NAMALWA (cell line): ENCODE measurements at places on chromosomes 12 and 14.

DNA sequence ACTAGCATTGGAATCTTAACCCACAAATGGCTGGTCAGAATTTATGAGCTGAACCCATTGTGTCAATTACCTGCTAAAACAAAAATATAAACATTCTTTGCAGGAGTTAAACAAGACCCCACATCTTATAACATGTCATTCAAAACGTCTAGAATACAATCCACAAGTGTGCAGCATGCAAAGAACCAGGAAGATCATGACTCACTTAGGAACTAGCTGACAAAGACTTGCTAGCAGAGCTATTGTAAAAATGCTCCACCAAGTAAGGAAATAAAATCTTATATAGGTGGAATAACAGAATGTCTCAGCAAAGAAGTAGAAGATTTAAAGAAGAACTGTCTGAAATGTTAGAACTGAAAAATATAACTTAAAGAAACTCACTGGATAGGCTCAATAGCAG, 26.5 kb upstream of the POC1B start:
- DNase-seq = no peak

GRCh38 chr12:132196038-132196872, 52.0 kb downstream of the NOC4L start:
- no peak for DNase-seq

DNA sequence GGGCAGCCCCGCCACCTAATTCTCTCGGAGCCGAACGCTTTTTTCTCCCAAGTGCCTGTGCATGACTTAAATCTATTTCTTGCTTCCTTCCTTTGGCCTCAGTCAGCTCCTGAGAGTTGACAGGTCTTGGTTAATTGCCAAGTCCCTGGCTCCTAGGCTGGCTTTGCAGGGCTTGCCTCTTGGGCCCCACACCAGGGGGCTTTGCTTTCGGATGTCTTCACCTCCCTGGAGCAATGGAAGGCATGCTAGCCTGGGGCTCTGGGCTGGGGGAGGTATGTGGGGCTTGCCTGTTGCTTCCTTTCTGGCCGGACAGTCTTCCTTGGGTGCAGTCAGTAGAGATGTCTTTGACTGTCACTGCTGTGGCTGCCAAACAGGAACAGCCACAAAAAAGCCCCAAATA, 2.2 kb upstream of the KRT80 start:
- no peak for DNase-seq

DNA sequence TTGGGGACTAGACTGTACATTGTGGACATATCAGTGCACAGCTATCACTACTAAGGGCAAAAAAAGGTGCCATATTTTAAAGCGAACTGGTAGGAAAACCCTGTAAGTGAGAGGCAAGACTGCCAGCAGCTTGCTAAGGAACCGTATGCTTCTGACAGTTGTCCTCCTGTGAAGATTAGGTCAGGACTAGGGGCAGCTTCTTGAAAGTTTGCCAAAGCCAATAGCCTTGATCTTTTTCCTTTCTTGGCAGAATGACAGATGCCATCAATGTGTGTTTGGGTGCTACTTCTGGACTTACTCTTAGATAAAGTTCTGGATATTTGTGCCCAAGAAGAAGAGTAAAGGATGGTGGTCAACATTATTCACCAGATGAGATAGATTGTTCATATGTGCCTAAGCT, 7.4 kb downstream of the DAAM1 start:
- no peak for DNase-seq

- no peak for DNase-seq
Measured at GRCh38 chr12:27802511-27802910, 22.5 kb upstream of the MANSC4 start.

- DNase-seq = no peak
Measured at GRCh38 chr12:99759444-99759843, 111.9 kb downstream of the GARIN6 start.

DNA sequence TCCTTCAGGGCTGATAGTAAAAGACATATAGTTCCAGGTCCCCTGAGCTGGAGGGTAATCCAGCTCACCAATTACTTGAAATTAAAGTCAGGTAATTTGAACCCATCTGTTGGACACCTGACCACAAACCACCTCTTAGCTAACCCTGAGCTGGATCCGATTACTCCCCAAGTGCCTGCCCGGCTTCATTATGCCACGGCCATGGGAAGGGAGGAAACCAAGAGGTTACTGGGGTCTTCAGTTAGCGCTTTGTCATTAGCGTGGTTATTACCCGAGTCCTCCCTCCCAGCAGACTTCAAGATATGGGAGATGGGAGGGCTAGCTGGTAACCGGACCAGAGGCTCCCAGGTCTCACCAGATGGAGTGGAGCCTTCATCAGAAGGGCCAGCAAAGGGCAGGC, 1071.4 kb downstream of the BCL11B start:
- no peak for DNase-seq

DNA sequence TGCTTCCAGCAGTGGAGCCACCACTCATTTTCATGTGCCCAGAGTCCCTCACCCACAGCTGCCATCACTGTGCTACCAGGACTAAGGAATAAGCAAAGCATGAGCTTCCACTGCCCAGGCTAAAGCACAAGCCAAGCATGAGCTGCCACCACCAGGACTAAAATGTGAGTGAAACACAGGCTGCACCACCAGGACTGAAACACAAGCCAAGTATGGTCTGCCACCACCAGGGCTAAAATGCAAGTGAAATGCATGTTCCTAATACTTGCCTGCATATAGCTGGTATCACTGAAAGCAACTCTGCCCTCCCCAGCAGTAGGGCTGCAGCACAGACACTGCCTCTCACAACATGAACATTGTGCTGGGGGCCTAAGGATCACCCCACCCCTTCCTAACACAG, 30.0 kb downstream of the CEP83 start:
- no peak for DNase-seq

DNA sequence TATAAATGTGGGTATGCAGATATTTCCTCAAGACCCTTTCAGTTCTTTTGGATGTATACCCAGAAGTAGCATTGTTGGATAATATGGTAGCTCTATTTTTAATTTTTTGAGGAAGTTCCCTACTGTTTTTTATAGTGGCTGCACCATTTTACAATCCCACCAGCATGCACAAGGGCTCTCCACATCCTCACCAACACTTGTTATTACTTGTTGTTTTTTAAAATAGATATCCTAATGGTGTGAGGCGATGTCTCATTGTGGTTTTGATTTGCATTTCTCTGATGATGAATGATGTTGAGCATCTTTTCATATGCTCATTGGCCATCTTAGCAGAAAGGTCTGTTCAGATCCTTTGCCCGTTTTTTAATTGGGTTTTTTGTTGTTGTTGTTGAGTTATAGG, 47.1 kb downstream of the DIP2B start:
- no peak for DNase-seq

- DNase-seq = peak; percentile 56
Measured at GRCh38 chr12:32134101-32134888, 27.6 kb downstream of the BICD1 start.

DNA sequence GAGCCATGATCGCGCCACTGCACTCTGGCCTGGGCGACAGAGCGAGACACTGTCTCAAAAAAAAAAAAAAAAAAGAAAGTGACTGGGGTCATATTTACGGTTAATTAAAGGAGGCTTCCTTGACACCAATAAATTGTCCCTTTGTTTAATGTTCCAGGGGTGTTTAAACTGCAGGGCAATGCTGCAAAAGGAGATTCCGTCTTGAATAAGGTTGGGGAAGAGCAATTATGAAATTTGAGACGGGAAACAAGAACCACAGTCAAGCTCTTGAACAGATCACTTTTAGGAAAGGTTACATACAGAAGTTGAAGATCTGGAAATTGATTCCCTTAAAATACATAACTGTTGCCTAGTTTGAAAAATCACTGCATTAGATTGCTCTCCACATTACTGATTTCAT, 292.9 kb downstream of the DAD1 start:
- no peak for DNase-seq

DNA sequence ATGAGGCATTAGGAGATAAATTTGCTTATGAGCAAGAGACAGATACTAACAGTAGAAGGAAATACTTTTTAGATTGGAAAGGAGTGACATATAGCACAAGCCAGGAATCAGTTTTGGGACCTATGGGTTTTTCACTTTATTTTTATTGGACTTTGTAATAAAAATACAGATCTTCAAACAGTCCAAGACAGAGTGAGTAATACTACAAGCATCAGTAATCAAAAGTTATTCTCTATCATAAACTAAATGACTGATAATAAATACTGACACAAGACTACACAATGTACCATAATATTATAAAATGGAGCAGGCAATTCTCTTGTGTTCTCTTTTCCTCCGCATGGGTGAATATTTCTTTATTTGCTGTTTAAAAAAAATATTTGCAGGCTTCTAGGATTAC, 85.8 kb downstream of the DERA start:
- DNase-seq = no peak

DNA sequence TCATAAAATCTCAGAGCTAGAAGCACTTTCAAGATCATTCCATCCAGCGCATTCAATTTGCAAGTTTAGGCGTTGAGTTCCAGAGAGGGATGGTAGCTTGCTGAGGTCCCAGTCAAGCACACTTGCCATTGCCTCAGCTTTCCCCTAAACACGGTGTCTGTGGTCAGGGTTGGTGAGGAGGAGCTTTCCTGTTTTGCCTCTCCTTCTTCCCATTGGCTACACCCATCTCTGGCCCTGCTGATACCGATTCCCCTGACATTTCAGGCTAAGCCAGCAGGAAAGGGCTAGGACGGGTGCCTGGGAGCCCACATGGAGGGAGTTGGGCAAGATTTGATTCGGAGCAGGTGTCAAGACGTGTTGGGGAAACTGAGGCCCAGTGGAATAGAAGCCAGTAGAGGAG, 9.1 kb downstream of the NFATC4 start:
- DNase-seq = no peak

- DNase-seq = no peak
Measured at GRCh38 chr12:68319988-68320623, 12.1 kb downstream of the MDM1 start.

GRCh38 chr14:99586054-99586760, 17.8 kb downstream of the CCDC85C start:
- no peak for DNase-seq
